Activated CD4-positive, alpha-beta T cell treated with anti-CD3 and anti-CD28 coated beads for 4 hours (primary cell): ENCODE measurements at places on chromosomes 12 and 14.

DNA sequence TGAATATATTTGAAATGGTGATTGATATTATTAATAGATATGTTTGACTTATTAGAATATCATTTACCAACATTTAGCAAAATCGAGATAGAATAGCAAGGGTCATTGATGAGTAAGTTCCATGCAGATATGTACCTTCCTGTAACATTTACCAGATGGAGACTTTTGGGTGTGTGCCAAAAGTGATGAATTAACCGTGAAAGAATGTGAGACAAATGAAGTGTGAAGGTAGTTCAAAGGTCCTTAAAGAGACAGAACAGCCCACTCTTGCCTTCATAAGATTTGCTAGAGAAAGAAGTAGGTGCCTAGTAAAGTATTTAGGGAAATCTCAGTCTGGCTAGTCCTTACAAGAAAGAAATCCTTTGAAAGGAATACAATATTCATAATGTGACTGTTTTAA is 45.5 kb downstream of the FGD4 start:
- DNase-seq, result no peak

GRCh38 chr12:1917172-1918070 is 1.0 kb downstream of the CACNA2D4 start:
- DNase-seq, result no peak

DNA sequence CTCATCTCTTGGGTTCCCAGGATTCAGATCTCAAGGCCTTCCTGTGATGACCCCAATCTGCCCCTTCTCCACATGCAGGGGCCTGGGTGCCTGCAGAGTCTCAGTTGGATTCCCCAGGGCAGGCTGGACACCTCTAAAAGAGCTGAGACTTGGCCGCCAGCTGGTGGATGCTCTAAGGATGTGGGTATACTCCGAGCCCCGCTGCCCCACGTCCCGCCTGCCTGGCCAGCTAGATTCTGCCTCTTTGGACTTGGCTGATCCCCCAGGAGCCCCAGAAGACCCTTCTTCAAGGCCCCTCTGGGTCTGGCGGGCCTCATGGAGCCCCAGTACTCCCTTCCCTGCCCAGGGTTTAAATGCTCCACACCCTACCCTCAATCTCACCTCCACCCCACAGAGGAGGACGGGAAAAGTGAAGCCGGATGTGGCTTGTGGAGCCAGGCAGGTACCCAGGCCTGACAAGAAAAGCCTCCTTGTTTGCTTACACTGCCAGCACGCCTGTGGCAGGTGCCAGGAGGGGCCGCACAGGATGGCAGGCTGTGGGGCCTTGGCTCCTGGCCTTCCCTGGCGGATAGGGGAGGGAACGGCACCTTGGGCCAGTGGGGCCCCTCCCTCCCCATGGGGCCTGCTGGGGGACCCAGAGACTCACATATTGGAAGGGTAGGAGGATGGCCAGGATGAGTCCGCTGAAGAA is 15.1 kb downstream of the FAIM2 start:
- DNase-seq, result no peak

DNA sequence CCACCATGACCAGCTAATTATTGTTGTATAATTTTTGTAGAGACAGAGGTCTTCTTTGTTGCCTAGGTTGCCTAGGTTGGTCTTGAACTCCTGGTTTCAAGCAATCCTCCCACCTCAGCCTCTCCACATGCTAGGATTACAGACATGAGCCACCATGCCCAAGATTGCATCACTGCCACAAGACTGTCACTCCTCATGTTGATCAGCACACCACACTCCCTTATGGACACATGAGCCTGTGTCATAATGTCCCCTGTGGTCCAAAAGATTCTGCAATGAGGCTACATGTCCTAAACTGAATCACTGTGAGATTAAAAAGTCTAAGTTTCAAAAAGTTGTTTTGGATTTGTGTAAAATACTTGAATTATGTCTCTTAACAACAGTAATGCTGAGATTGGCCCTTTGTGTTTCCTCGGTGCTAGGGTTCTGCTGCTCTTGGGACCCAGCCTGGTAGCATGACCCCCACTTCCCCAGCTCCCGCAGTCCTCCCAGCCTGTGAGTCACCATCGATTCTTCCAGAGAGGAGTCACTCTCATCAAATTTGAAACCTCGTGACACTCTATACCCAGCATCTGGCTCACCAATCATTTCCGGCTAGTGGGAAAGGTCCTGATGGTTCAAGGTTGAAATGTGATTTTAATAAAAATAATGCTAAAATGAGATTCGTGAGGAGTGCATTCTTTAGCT is 890.9 kb downstream of the VRK1 start:
- DNase-seq, result no peak

- DNase-seq, result peak; percentile 64
These were observed 19.5 kb upstream of the TTC9 start for GRCh38 chr14:70622111-70622712.

GRCh38 chr12:29234965-29235626 is 86.0 kb downstream of the FAR2 start:
- no peak for DNase-seq

- no peak for DNase-seq
These were observed 78.0 kb downstream of the TTC6 start for GRCh38 chr14:37673439-37673838.

DNA sequence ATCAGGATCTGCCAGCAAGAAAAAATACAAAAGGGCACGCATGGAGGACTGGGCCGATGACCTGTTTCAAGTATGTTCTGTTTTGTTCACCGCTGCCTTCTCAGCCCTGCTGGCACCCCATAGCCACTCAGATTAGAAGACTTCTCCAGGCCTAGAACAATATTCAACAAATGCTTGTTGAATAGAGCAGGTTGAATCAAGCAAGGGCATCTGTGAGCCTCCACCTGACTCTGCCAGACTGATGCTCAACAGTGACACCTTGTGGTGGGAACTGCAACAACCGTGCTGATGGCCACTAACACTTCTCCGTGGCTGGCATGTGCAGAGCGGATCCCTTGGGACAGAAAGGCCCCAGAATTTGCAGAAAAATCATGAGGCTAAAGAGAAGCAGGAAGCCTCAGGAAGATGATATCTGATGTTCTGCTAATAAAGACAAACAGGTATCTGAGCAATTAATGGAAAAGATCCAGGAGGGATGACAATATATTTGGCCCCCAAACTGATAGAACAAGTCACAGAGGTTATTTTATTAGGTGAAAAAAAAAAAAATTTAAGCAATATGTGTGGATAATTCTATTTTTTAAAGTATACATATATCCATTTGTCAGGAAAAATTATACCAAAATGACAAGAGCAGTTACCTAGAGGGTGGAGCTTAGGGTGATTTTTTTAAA is 114.3 kb downstream of the KSR2 start:
- DNase-seq, result peak; percentile 20

DNA sequence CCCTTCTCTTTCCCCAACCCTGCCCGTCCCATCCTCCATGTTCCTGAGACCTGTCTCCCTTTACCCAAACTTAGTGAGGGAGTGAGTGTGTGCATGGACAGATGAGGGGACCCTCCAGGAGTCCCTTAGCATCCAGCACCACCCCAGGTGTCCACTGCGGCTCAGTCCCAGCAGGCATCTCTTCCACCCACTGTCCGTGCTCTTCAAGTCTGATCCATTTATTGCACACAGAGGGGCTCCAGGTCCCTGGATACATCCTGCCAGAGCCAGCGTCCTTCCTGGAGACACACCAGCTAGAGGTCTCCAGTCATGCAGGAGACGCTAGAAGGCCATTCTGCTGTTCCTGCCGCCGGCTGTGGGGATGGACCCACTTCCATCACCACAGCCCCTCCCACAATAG is 239.2 kb downstream of the ADGRD1 start:
- no peak for DNase-seq

- peak; percentile 47 for DNase-seq
These were observed 116.6 kb downstream of the ETV6 start for GRCh38 chr12:11765817-11766794.
